M059J (cell line): ENCODE measurements at places on chromosomes 4 and X. TPM values are rescaled to one million over a fixed set of nuclear protein-coding genes. Genes with fewer than 3 reads are reported as not detected.

DNA sequence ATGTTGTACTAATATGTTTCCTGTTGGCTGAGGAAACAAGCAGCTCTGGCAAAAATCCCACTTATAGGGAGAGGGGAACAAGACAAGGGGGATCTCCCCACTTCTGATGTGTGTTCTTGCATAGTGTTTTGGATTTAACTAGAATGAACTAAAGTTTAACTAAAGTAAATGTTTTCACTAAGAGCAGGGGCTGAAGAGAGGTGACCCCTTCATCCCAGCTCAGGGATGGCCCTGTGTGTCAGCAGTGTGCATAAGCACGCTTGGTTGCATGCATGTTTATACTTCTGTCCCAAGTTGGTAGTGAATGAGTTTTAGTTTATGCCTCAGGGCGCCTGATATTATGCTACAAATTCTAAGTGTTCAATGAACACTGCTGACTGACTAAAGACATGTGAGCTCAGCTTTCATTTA is 169.4 kb downstream of the MGST2 start:
- DNase-seq = peak; percentile 43

DNA sequence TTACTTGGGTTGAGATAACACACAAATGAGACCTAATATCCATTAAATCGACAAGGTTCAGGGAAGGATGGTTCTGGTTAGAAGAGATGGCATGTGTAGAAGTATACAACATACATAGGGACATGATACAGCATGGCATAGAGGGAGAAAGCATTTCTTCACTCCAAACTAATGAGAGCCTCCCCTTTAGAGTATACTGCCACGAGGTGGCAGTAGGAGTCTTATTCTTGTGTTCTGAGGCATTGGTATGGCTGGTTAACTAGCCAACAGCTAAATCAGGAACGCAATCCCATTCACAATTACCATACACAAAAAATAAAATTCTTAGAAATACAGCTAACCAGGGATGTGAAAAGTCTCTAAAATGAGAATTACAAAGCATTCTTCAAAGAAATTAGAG is 29.1 kb upstream of the TRO start:
- peak; percentile 56 for DNase-seq

GRCh38 chr4:79922011-79922410 is 151.0 kb downstream of the ANTXR2 start:
- DNase-seq = no peak

DNA sequence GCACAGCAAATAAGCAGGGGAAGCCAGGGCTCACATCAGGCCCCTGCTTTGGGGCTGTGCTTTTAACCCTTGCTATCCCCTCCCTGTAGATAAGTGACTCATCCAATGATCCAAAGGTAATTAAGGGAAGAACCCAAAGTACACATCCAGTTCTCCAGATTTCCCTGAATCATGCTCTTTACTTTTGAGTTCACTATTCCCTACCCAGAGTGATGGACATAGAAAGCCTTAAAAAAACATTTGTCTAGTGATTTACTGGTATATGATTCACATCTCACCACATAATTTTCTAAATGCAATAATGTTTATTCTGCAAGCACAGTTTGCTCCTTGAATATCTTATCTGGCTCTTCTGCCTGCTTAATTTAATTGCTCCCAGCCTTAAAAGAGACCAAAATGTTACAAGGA is 136.2 kb downstream of the PPP3CA start:
- peak; percentile 69 for DNase-seq

GRCh38 chr4:30860978-30861377 is 140.8 kb downstream of the PCDH7 start:
- no peak for DNase-seq

DNA sequence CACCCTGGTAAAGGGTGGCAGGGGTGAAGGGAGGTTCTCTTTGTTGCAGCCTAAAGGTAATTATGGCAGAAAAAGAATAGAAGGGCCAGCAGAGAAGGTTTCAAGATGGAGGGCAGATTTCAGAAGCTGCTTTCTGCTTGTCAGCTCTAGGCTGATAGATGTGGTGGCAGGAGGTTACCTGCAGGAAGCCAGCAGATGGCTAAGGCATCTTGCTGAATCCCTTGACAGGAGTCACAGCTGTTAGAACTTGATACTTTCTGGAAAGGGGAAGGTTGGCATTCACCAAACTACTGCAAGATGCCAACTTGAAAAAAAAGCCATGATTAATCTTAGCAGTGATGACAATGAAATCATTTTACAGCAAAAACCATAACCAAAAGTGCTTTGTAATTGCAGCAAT is 69.5 kb upstream of the CBLL2 start:
- no peak for DNase-seq

GRCh38 chr4:80076681-80077080 is 3.7 kb upstream of the ANTXR2 start:
- DNase-seq = no peak

GRCh38 chr4:38242822-38243387 is 282.7 kb downstream of the PTTG2 start:
- no peak for DNase-seq

DNA sequence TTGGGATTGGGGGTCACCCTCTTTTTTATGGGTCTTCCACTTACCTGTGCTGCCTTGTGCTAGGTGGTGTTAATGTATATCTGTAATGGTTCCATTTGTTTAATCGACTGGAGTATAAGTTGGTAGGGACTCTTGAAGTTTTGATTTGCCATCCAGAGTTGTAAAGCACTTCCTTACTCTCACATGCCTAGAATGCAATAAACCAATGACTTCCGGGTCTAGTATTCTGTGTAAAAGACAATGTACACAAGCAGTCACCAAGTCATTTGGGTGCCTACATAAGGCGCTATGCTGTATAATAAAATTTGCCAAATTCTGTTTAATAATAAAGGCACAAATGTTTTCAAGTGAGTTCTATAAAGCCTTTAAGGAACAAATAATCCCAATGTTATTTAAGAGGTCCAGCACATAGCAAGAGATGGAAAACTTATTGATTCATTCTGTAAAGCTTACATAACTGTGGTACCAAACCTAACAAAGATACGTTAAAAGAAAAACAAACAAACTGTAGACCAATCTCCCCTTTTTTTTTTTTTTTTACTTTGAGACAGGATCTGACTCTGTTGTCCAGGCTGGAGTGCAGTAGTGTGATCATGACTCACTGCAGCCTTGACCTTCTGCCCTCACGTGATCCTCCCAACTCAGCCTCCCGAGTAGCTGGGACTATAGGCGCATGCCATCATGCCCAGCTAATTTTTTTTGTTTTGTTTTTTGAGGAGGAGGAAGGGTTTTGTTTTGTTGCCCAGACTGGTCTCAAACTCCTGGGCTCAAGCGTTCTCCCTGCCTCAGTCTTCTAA is 41.5 kb upstream of the HPRT1 start:
- DNase-seq = peak; percentile 51

- no peak for DNase-seq
Measured at GRCh38 chr4:7261087-7261486, 68.7 kb downstream of the SORCS2 start.

GRCh38 chr4:81421346-81422218 is 50.1 kb downstream of the RASGEF1B start:
- peak; percentile 34 for DNase-seq

DNA sequence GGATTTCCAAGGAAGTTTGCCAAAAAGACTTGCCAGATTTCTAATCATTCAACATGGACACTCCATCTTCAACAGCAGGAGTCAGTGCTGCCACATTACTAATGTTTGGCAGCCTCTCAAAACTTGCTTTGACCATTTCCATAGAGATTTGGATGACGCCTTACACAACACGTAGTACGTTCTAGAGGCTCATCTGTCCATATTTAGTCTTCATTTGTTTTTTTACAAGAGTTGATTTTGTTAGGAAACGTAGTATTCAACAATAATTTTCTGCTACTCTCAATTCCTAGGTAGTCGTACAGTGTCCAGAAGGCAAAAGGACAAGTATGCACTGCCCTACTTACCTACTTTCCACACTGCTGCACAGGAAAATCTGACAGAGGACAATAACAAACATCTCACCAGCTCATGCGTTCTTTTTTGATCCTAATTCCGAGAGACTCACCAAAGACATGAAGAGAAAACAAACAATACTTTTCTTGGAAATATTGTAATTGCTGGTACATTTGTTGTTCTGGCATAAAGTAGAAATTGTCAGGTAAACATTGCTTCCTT is 117.3 kb downstream of the SNCA start:
- DNase-seq = no peak

- no peak for DNase-seq
Measured at GRCh38 chr4:152951348-152951747, 15.2 kb downstream of the FHDC1 start.

DNA sequence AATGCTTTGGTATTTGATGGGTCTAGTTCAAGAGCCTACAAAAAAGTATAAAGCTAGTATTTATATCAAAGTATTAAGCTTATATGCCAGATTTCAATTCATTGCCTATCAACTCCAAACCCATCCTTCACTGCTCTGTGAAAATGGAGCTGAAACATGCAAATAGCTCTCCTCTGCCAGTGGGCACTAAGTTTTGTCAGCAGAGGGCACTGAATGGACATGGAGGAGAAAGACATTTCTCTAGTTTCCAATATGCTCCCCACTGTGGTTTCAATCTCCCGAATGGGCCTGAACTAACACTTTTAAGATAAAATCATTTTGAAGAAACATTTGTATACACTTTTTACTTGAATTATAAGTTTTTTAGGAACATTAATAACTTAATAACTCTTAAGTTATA is 12.4 kb downstream of the PPID start:
- DNase-seq = peak; percentile 12

- DNase-seq = peak; percentile 3
Measured at GRCh38 chrX:106619797-106620196, 8.0 kb downstream of the RADX start.

- DNase-seq = no peak
Measured at GRCh38 chrX:67781132-67781531, 237.3 kb downstream of the AR start.

DNA sequence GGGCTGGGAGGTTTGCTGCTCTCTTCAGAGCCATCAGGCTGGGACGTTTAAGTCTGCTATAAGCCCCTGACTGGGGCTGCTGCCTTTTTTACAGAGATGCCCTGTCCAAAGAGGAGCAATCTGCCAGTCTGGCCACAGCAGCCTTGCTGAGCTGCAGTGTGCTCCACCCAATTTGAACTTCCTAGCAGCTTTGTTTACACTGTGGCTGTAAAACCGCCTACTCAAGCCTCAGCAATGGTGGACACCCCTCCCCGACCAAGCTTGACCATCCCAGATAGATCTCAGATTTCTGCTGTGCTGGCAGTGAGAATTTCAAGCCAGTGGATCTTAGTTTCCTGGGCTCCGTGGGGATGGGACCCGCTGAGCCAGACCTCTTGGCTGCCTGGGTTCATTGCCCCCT is 40.7 kb downstream of the SPATA18 start:
- DNase-seq = no peak

Gene SUPT20HL1
- not detected in 2 replicates for total RNA-seq

Gene CLDN34
- not detected in 2 replicates for total RNA-seq

Gene ADH1A
- not detected in 2 replicates for total RNA-seq

Gene NPY5R
- total RNA-seq = not detected in 2 replicates

Gene CCDC160
- total RNA-seq = not detected in 2 replicates

Gene CTAG2
- 1.1 TPM in 1 of 2 replicates, not detected in the other for total RNA-seq

Gene PTTG2
- total RNA-seq = not detected in 2 replicates

Gene PPEF1
- not detected in 2 replicates for total RNA-seq

Gene TRIM61
- total RNA-seq = not detected in 2 replicates

Gene REELD1
- not detected in 2 replicates for total RNA-seq

Gene PDE6B
- total RNA-seq = 0.05 TPM in 1 of 2 replicates, not detected in the other
